Tibial artery (tissue), 4 donors: ENCODE measurements at places on chromosomes 6 and 20.

DNA sequence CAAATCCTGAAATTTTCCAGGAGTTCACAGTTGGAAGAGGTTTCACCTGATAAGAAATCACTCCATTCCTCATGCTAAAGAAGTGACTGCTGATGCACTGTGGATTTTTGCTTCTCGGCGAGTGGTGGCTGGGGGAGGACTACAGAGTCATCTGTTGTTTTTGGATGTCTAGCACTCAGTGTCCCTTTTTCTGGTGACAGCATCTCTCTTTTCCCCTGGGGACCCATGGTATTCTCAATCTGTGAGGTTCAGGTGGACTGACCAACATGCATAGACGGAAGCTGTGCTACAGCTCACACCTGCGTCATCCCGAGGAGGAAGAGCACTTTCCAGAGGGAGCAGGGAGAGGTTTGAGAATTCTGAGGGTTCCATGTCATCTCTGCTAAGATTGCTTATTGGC lies 42.7 kb upstream of the ZNF831 start:
- H3K27ac ChIP-seq: no peak overlapping the region
- DNase-seq: no peak
- H3K27me3 ChIP-seq: no peaks in the 10 kb centered on the region
- no peak overlapping the region for H3K4me3 ChIP-seq
- H3K4me1 ChIP-seq: no peaks in the 10 kb centered on the region

- no peak overlapping the region for H3K27ac ChIP-seq
- H3K36me3 ChIP-seq: peaks cover 72% of the 10 kb centered on the region
- DNase-seq: no peak
- no peaks in the 10 kb centered on the region for H3K27me3 ChIP-seq
Observed at GRCh38 chr20:32158943-32159660, 48.4 kb downstream of the PLAGL2 start.

GRCh38 chr20:478949-479429 lies 16.7 kb upstream of the TBC1D20 start:
- no peak overlapping the region for H3K27ac ChIP-seq
- H3K27me3 ChIP-seq: no peaks in the 10 kb centered on the region
- peaks cover 27% of the 10 kb centered on the region for H3K36me3 ChIP-seq
- no peak for DNase-seq
- no peak overlapping the region for H3K4me3 ChIP-seq

- no peaks in the 10 kb centered on the region for H3K27me3 ChIP-seq
- no peak overlapping the region for H3K4me3 ChIP-seq
- H3K36me3 ChIP-seq: peaks cover 4% of the 10 kb centered on the region
- no peaks in the 10 kb centered on the region for H3K4me1 ChIP-seq
- peak; percentile 75 for DNase-seq
- no peak overlapping the region for H3K27ac ChIP-seq
Observed at GRCh38 chr6:145633981-145634627, 101.2 kb downstream of the EPM2A start.

DNA sequence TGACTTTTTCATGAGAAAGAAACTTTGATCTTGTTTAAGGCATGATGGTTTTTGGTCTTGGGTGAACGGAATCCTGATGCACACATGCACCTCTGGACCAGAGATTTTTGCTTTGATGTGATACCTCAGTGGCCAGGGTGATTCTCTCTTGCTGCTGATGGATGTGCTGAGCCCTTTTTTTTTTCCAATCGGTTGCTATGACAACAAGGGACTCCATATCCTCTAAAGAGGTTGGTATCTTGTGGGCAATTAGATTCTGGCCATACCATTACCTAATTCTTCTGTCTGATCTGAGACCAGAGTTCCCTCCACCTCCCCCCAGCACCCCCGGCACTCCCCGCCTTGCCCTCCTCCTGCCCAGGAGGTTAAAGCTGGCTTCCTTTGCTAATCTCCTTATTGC lies 24.9 kb downstream of the PDYN start:
- H3K27me3 ChIP-seq: no peaks in the 10 kb centered on the region
- H3K4me1 ChIP-seq: no peaks in the 10 kb centered on the region
- no peaks in the 10 kb centered on the region for H3K36me3 ChIP-seq
- no peak overlapping the region for H3K27ac ChIP-seq

DNA sequence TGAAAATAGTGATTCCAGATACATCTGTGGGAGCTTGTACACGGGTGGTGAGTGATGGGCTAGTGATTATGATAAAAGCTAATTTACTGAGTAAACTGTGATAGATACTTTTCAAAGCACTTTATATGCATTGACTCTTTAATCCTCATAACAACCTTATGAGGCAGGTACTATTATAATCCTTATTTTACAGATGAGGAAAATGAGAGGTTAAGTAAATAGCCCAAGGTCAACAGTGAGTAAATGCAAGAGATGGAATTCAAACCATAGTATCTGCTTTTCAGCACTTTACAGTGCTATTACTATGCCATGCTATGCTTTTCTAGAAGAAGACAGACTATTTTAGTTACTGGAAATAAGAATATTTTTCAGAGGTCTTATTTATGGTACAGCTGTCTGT lies 320.9 kb upstream of the CITED2 start:
- no peak overlapping the region for H3K27ac ChIP-seq
- no peaks in the 10 kb centered on the region for H3K27me3 ChIP-seq
- peaks cover 16% of the 10 kb centered on the region for H3K4me1 ChIP-seq
- no peak overlapping the region for H3K4me3 ChIP-seq

GRCh38 chr20:20022498-20022897 lies 5.3 kb downstream of the NAA20 start:
- H3K4me1 ChIP-seq: no peaks in the 10 kb centered on the region
- no peaks in the 10 kb centered on the region for H3K27me3 ChIP-seq
- no peak overlapping the region for H3K4me3 ChIP-seq
- H3K27ac ChIP-seq: no peak overlapping the region
- H3K36me3 ChIP-seq: no peaks in the 10 kb centered on the region

DNA sequence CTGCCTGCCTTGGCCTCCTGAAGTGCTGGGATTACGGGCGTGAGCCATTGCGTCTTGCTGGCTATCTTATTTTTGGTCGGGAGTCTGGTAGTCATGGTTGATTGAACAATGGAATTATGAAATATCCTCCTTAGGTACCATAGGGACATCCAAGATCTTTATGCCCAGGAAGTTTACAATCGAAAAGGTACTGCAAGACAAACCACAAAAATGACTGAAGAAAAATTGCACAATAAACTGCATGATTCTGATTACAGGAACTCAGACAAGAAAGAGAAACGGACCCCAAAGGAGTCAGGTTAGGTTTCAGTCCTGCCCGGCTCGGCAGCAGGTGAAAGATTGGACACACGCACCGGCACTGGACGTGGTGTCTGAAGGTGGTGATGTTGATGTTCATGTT lies 5.3 kb downstream of the SLC26A8 start:
- H3K27ac ChIP-seq: no peak overlapping the region
- no peaks in the 10 kb centered on the region for H3K4me1 ChIP-seq
- H3K36me3 ChIP-seq: no peaks in the 10 kb centered on the region

GRCh38 chr6:37092923-37093727 lies 76.8 kb upstream of the PIM1 start:
- H3K36me3 ChIP-seq: no peaks in the 10 kb centered on the region
- no peak overlapping the region for H3K27ac ChIP-seq
- H3K27me3 ChIP-seq: no peaks in the 10 kb centered on the region
- no peaks in the 10 kb centered on the region for H3K4me1 ChIP-seq
- no peak for DNase-seq

DNA sequence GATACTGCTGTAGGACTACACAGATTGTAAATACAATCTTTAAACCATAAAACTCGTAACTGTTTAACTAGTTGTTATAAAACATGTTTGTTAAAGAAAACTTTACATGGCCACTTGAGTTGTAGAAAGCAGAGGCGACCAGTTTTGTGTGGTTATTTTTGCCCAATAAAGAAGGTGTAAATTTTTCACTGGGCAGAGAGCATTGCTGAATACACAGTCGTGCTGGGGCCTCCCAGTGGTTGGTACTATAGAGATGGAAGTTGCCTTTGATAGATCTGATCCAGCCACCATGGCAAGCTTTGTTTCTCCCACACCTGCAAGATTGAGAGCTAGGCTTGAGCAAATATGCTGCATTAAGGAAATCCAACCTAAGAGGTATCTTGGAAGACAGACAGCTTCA lies 34.0 kb upstream of the YWHAB start:
- H3K27me3 ChIP-seq: no peaks in the 10 kb centered on the region
- no peak overlapping the region for H3K27ac ChIP-seq
- H3K4me1 ChIP-seq: no peaks in the 10 kb centered on the region

DNA sequence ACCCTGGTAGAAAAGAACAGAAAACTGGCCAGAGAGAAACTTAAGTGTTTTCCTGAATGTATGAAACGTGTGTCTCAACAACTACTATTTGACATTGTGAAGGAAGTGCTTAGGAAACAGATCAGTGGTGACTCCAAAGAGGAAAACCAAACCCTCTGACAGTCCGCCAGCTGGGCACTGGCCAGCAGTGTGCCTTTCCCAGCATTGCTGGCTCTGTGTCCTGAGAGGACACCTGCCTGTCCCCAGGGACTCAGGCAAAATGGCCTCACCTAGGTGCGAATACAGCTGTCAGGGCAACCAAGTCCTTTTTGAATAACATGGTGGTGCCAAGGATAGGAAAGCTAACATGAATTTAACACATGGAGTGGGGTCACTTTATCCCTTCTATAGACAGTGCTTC lies 72.5 kb downstream of the NDUFAF5 start:
- no peak overlapping the region for H3K4me3 ChIP-seq
- H3K4me1 ChIP-seq: peaks cover 25% of the 10 kb centered on the region
- H3K27ac ChIP-seq: peak overlapping the region; percentile 30

GRCh38 chr6:14512246-14512645 lies 394.7 kb downstream of the CD83 start:
- H3K4me1 ChIP-seq: no peaks in the 10 kb centered on the region
- H3K27ac ChIP-seq: no peak overlapping the region
- H3K36me3 ChIP-seq: no peaks in the 10 kb centered on the region

- DNase-seq: no peak
- no peak overlapping the region for H3K4me3 ChIP-seq
- H3K27ac ChIP-seq: no peak overlapping the region
- no peaks in the 10 kb centered on the region for H3K27me3 ChIP-seq
- H3K36me3 ChIP-seq: no peaks in the 10 kb centered on the region
Observed at GRCh38 chr6:163892824-163893561, 478.5 kb downstream of the QKI start.

GRCh38 chr6:157558049-157558448 lies 177.1 kb downstream of the ZDHHC14 start:
- no peaks in the 10 kb centered on the region for H3K27me3 ChIP-seq
- no peak overlapping the region for H3K4me3 ChIP-seq
- H3K27ac ChIP-seq: no peak overlapping the region
- no peaks in the 10 kb centered on the region for H3K36me3 ChIP-seq

DNA sequence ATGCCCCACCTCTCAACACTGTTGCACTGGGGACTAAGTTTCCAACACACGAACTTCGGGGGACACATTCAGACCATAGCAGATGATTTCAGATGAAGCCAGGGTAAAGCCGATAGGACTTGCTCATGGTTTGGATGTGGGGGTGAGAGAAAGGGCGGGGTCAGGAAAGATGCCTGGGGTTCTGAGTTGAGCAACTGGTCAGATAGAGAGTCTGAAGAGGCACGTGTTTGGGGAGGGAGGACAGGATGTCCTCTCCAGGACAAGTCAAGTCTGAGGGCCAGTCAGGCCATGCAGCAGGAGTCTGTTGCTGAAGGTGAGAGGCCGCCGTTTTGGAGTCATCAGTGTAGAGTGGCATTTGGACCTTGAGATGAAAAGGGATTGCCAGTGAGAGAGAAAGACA lies 197.9 kb upstream of the SNX9 start:
- H3K4me1 ChIP-seq: peaks cover 12% of the 10 kb centered on the region
- no peaks in the 10 kb centered on the region for H3K36me3 ChIP-seq
- H3K27ac ChIP-seq: no peak overlapping the region
- DNase-seq: no peak

GRCh38 chr6:108156938-108157233 lies 8.9 kb upstream of the NR2E1 start:
- no peak for DNase-seq
- no peak overlapping the region for H3K27ac ChIP-seq
- no peak overlapping the region for H3K4me3 ChIP-seq
- no peaks in the 10 kb centered on the region for H3K36me3 ChIP-seq
- H3K4me1 ChIP-seq: peaks cover 7% of the 10 kb centered on the region
- peaks cover 3% of the 10 kb centered on the region for H3K27me3 ChIP-seq

GRCh38 chr6:45003387-45003786 lies 324.7 kb upstream of the RUNX2 start:
- H3K27ac ChIP-seq: no peak overlapping the region
- H3K4me1 ChIP-seq: no peaks in the 10 kb centered on the region
- no peak for DNase-seq

GRCh38 chr6:88133718-88134117 lies 32.4 kb downstream of the CNR1 start:
- no peaks in the 10 kb centered on the region for H3K4me1 ChIP-seq
- H3K27ac ChIP-seq: no peak overlapping the region
- no peak overlapping the region for H3K4me3 ChIP-seq
- H3K27me3 ChIP-seq: no peaks in the 10 kb centered on the region
- no peaks in the 10 kb centered on the region for H3K36me3 ChIP-seq

DNA sequence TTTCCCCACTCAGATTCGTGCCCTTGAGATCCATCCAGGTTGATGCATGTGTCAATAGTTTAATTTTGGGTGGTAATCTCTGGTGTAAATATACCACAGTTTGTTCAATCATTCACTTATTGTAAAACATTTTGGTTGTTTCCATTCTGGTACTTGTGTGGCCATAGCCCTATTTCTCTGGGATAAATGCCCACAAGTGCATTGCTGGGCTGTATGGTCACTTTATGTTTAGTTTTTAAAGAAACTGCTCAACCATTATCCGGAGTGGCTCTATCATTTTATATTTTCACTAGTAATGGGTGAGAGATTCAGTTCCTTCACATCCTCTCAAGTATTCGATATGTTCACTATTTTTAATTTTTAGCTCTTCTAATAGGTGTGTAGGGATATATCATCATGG lies 60.7 kb upstream of the RNF24 start:
- H3K27ac ChIP-seq: no peak overlapping the region
- H3K36me3 ChIP-seq: no peaks in the 10 kb centered on the region
- peaks cover 6% of the 10 kb centered on the region for H3K4me1 ChIP-seq
- H3K27me3 ChIP-seq: no peaks in the 10 kb centered on the region

DNA sequence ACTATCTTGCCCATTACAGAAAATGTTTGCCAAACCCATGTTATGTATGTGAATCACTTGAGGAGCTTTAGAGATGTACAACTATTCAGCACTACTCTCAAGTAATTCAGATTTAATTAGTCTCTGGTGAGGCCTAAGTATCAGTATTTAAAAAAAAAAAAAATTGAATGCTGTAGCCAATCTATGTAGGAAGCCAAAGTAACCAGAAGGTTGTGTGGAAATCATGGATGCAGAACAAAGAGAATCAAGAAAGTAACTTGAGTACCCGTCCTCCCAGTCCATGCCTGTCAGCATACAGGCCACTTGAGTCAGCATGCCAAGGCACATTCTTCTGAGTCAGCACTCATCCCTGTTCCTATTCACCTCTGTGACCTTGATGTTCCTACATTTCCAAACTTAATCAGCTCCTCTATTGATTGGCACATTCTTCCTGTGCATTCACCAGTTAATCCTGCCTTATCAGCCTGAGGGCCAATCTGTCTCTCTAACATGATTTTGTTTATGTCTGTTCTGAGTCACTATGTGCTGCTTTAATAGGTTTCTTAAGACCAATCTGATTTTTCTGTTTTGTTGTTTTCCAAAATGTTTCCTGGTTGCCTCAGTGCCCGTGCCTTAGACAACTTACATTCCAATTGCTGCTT lies 165.6 kb downstream of the KCNQ5 start:
- H3K4me1 ChIP-seq: peaks cover 17% of the 10 kb centered on the region
- H3K36me3 ChIP-seq: no peaks in the 10 kb centered on the region
- no peaks in the 10 kb centered on the region for H3K27me3 ChIP-seq
- H3K27ac ChIP-seq: no peak overlapping the region
- DNase-seq: no peak

- no peak overlapping the region for H3K4me3 ChIP-seq
- peaks cover 8% of the 10 kb centered on the region for H3K4me1 ChIP-seq
- no peak overlapping the region for H3K27ac ChIP-seq
- no peaks in the 10 kb centered on the region for H3K36me3 ChIP-seq
- DNase-seq: peak; percentile 25
- H3K27me3 ChIP-seq: peaks cover 4% of the 10 kb centered on the region
Observed at GRCh38 chr6:17086469-17086868, 15.4 kb upstream of the STMND1 start.
